ENCODE measurements at places on chromosomes 2 and 18. TPM values are rescaled to one million over a fixed set of nuclear protein-coding genes. Genes with fewer than 3 reads are reported as not detected.

GRCh38 chr2:3194828-3195227 lies 182.8 kb downstream of the EIPR1 start:
- no peaks in the 10 kb centered on the region for H3K27me3 ChIP-seq
- peaks cover 2% of the 10 kb centered on the region for H3K4me1 ChIP-seq
- DNase-seq = no peak
- peaks cover 6% of the 10 kb centered on the region for H3K36me3 ChIP-seq
- H3K4me3 ChIP-seq = no peak overlapping the region

- H3K4me3 ChIP-seq = no peak overlapping the region
- no peaks in the 10 kb centered on the region for H3K36me3 ChIP-seq
- no peak overlapping the region for H3K27ac ChIP-seq
- H3K27me3 ChIP-seq = no peaks in the 10 kb centered on the region
- DNase-seq = no peak
- peaks cover 4% of the 10 kb centered on the region for H3K4me1 ChIP-seq
Observed at GRCh38 chr2:14306268-14306861, 326.2 kb upstream of the LRATD1 start.

GRCh38 chr2:121297217-121297830 lies 12.3 kb upstream of the TFCP2L1 start:
- no peak overlapping the region for H3K27ac ChIP-seq
- peaks cover 30% of the 10 kb centered on the region for H3K27me3 ChIP-seq
- no peaks in the 10 kb centered on the region for H3K4me1 ChIP-seq
- H3K4me3 ChIP-seq = no peak overlapping the region
- H3K36me3 ChIP-seq = no peaks in the 10 kb centered on the region

DNA sequence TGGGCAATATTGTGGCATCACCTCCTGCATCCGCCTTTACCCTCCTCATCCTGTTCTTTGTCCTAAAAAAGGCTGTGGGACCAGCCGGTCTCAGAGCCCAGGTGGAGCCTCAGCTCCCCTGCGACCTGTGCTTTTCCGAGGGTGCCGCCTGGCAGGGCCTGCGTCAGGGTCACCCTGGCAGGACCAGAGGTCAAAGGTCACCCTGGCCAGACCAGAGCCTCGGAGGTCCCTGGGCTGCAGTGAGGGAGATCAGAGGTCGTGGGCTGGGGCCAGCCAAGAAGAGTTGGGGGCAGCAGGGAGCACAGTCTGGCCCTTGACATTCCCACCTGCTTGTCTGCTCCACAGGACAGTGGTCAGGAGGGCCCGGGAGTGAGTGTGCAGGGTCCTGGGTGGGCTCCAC lies 31.5 kb downstream of the RBFA start:
- no peak overlapping the region for H3K27ac ChIP-seq
- no peak overlapping the region for H3K4me3 ChIP-seq
- no peaks in the 10 kb centered on the region for H3K27me3 ChIP-seq

GRCh38 chr2:16741498-16741897 lies 75.9 kb upstream of the CYRIA start:
- peaks cover 8% of the 10 kb centered on the region for H3K4me1 ChIP-seq
- H3K27ac ChIP-seq = no peak overlapping the region
- no peak for DNase-seq

GRCh38 chr2:113178069-113178746 lies 4.4 kb downstream of the PSD4 start:
- no peak for DNase-seq
- no peaks in the 10 kb centered on the region for H3K27me3 ChIP-seq
- no peaks in the 10 kb centered on the region for H3K36me3 ChIP-seq
- peaks cover 16% of the 10 kb centered on the region for H3K4me1 ChIP-seq

GRCh38 chr2:64276417-64277095 lies 132.3 kb upstream of the PELI1 start:
- peak overlapping the region; percentile 56 for H3K27ac ChIP-seq
- DNase-seq = no peak
- H3K4me3 ChIP-seq = no peak overlapping the region
- no peaks in the 10 kb centered on the region for H3K27me3 ChIP-seq
- H3K4me1 ChIP-seq = peaks cover 17% of the 10 kb centered on the region

DNA sequence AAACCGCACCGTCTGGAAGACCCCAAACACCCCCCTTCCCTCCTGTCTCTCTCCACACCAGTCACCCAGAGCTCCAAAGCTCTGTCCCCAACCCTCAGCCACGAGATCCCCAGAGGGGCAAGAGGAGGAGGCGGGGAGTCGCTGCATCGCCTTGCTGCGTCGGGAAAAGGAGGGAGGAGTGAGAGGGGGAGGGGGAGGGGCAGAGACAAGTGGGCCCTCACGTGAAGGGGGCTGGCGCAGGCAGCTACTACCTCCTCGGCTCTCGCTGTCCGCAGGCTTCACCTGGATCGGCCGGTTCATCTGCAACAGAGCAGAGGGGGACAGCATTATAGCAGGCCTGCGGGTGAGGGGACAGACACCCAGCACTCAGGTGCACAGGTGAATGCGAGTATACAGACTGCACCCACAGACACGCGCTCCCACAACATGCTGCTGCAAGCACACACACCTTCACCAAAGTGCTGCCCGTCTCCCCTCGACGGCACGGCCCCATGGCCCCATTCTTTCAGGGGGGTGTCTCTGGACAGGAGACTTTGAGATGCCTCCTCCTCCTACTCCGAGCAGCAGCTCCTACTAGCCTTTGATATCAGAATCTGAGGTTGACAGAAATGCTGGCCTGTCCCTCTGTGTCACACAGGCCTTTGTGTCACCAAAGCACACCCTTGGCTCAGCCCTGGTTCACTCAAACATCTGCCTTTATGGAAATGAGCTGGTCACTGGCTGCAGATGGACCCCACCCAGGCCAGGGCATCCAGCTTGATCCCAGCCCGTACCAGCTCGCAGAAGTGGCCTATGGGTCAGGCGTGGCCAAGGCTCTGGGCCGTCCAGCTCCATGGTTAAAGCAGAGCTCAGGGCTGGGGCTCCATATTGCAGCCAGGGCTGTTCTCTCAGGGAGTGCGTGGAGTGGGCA lies 243.8 kb downstream of the CELF4 start:
- no peak for DNase-seq
- no peaks in the 10 kb centered on the region for H3K4me1 ChIP-seq
- no peak overlapping the region for H3K27ac ChIP-seq
- no peaks in the 10 kb centered on the region for H3K36me3 ChIP-seq
- no peak overlapping the region for H3K4me3 ChIP-seq
- peaks cover 23% of the 10 kb centered on the region for H3K27me3 ChIP-seq

DNA sequence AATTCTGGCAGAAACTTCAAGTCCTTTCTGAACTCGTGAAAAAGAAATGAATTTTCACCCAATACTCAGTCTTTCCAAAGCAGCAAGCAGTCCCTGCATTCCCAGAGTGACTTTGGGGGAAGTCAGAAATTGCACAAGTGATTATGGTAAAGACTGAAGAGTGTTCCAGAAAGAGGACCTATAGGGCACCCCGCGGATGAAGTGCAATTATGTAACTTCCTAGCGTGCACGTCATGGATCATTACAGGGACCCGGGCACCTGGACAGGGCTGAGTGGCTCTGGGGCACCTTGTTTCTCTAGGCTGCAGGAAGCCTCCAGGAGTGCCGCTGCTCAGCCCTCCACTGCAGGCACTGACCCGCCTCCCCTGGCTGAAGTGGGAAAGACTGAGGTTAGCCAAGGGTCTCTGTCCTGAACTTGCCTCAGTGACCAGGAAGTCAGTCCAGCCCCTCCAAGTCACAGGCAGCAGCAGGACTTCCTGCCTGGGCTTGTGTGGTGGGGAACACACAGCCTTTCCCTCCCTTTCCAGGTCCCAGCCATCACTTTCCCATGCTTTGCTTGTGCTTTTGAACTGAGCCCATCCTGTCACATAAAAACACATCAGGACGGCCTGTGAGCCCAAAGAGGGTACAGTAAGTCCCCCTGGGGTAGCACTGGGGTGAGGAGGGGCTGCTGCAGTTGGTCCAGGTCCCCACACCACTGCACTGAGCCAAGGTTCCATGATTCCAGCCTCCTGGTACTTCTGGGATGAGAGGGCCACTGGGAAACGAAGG lies 19.8 kb downstream of the TMEM185B start:
- H3K27me3 ChIP-seq = no peaks in the 10 kb centered on the region
- H3K36me3 ChIP-seq = peaks cover 1% of the 10 kb centered on the region
- no peak for DNase-seq
- H3K4me1 ChIP-seq = no peaks in the 10 kb centered on the region
- H3K27ac ChIP-seq = no peak overlapping the region

DNA sequence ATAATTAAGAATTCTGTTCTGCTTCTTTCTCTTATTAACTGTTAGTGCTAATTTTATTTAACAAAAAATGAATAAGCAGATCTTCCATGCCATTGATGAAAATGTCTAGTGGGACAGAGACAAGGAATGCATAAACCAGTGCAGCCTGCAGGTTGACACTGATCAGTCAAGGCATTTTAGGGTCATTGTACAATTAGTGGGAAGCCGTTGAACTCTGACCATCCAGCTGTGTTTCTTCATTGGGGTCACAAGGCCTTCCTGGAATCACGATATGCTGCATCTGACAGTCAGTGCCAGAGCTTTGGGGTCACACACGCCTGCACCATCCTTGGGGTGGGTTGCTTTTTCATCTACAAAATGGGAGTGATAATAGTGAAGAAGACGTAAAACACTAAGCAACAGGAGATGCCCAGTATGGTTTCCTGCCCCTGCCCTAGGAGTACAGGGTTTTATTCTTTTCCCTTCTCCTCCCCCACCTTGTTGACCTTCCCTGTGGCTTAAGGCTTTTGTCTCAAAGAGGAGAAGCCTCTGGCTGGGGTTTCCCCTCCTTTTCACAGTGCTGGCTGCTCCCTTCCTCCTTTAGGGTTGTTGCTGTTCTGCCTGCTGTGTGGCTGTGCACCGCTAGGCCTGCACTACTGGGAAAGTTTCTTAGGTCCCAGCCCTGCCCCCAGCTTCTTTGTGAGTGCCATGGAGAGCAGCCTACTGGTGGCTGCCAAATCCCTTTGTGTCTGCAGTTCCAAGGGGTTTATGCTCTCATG lies 245.6 kb downstream of the TPGS2 start:
- no peaks in the 10 kb centered on the region for H3K27me3 ChIP-seq
- no peak overlapping the region for H3K4me3 ChIP-seq
- peaks cover 7% of the 10 kb centered on the region for H3K4me1 ChIP-seq
- no peak for DNase-seq
- H3K27ac ChIP-seq = no peak overlapping the region

GRCh38 chr2:145669301-145669700 lies 1149.4 kb upstream of the ZEB2 start:
- no peak overlapping the region for H3K4me3 ChIP-seq
- H3K4me1 ChIP-seq = peaks cover 1% of the 10 kb centered on the region
- no peak overlapping the region for H3K27ac ChIP-seq
- no peak for DNase-seq
- peaks cover 2% of the 10 kb centered on the region for H3K27me3 ChIP-seq

GRCh38 chr2:86065512-86065911 lies 40.2 kb downstream of the POLR1A start:
- no peak overlapping the region for H3K27ac ChIP-seq
- H3K4me3 ChIP-seq = no peak overlapping the region
- peaks cover 10% of the 10 kb centered on the region for H3K4me1 ChIP-seq
- peaks cover 53% of the 10 kb centered on the region for H3K36me3 ChIP-seq
- no peaks in the 10 kb centered on the region for H3K27me3 ChIP-seq

GRCh38 chr2:95308426-95308990 lies 11.4 kb downstream of the KCNIP3 start:
- peaks cover 7% of the 10 kb centered on the region for H3K27me3 ChIP-seq
- H3K36me3 ChIP-seq = no peaks in the 10 kb centered on the region
- no peak for DNase-seq
- no peak overlapping the region for H3K4me3 ChIP-seq

DNA sequence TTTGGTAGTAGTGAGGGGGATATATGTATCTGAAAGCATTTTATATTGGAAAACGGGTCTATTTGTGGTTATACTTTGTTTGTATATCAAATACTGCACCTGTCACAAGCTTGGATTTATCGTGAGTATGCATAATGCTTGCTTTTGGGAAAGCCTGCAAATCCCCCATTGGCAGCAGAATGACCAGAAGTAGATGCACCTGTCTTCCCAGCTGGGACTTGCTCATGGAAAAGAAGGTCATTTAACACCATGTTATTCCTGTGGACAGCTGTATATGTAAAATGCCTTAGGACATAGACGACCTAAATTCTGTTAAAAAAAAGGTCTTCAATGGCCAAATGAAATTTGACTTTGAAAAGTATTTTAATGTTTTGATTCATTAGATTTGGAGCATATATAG lies 599.4 kb downstream of the XIRP2 start:
- H3K36me3 ChIP-seq = peaks cover 10% of the 10 kb centered on the region
- no peak overlapping the region for H3K4me3 ChIP-seq
- peaks cover 14% of the 10 kb centered on the region for H3K4me1 ChIP-seq
- H3K27ac ChIP-seq = peak overlapping the region; percentile 16
- no peaks in the 10 kb centered on the region for H3K27me3 ChIP-seq

- no peak for DNase-seq
- H3K4me3 ChIP-seq = peak overlapping the region; percentile 70
- no peaks in the 10 kb centered on the region for H3K27me3 ChIP-seq
- H3K36me3 ChIP-seq = peaks cover 3% of the 10 kb centered on the region
- H3K4me1 ChIP-seq = peaks cover 2% of the 10 kb centered on the region
Observed at GRCh38 chr2:130354139-130354428, 1.8 kb upstream of the PTPN18 start.

- no peak overlapping the region for H3K27ac ChIP-seq
- no peaks in the 10 kb centered on the region for H3K36me3 ChIP-seq
- no peak for DNase-seq
- peaks cover 21% of the 10 kb centered on the region for H3K27me3 ChIP-seq
- no peak overlapping the region for H3K4me3 ChIP-seq
- H3K4me1 ChIP-seq = no peaks in the 10 kb centered on the region
Observed at GRCh38 chr18:59072727-59073421, 66.8 kb upstream of the SEC11C start.

DNA sequence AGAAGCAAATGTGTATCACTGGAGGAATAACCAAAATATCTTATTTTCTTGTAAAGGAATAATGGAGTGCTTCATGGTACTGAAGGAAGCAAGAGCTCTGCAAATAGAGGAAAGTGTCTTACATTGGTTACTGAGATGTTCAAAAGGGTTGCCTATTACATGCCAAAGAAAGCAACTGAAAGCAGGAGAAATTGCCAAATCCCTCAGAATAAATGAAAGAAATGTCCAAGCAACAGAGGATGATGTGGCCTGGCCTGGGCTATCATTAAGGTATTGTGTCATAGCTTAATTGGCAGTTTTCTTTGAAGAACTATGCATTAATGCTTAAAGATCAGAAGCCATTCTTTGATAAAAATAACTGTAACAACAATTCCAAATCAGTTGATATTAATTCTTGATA lies 173.7 kb downstream of the RAB3GAP1 start:
- no peak overlapping the region for H3K4me3 ChIP-seq
- peaks cover 11% of the 10 kb centered on the region for H3K36me3 ChIP-seq
- no peak overlapping the region for H3K27ac ChIP-seq
- DNase-seq = no peak

DNA sequence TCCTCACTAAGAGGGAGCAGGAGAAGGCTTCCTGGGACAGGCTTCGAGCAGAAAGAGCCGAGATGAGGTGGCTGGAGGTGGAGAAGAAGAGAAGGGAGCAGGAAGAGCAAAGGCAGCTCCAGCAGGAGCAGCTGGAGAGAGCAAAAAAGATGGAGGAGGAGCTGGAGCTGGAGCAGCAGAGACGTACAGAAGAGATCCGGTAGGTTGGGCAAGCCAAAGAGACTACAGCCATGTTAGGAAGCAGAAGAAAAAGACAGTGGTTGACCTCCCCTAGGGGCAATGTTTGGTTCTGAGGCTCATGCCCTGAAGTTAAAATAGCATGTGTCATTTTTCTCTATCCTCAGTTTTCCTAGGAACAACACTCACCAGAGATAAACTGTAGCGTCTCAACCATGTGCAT lies 45.1 kb downstream of the SUMO1 start:
- no peak overlapping the region for H3K27ac ChIP-seq
- no peak for DNase-seq
- H3K4me1 ChIP-seq = no peaks in the 10 kb centered on the region

Gene PLCL1
- total RNA-seq = 41.1 TPM

Gene MROH2A
- not detected for total RNA-seq

Gene ARHGAP28
- total RNA-seq = 117 TPM

Gene ICA1L
- 17.8 TPM for total RNA-seq

Gene SLC5A7
- total RNA-seq = 1.8 TPM

Gene KCNF1
- 0.71 TPM for total RNA-seq

Gene IDH1
- total RNA-seq = 260 TPM

Gene INPP5D
- total RNA-seq = 9.0 TPM
